Activated CD8-positive, alpha-beta memory T cell treated with anti-CD3 and anti-CD28 coated beads, Interleukin-2, amount 50 U/mL, for 4 hours (primary cell): ENCODE measurements at places on chromosomes 4 and X.

DNA sequence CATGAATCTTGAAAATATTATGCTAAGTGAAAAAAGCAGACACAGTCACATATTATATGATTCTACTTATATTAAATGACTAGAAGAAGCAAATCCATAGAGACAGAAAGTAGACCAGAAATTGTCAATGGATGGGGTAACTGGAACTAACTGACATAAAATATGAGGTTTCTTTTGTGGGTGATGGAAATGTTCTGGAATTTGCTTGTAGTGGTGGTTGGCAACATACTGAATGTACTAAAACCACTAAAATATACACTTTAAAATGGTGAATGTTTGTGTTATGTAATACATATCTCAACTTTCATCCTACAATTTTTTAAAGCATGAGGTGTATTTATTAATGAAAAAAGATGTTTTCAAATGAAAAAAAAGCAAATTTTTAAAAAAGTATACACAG, 14.7 kb downstream of the CNOT6L start:
- no peak for DNase-seq

- DNase-seq = no peak
Observed at GRCh38 chr4:164725066-164725465, 28.9 kb upstream of the SMIM31 start.

- no peak for DNase-seq
Observed at GRCh38 chr4:10635091-10635490, 49.5 kb downstream of the CLNK start.

DNA sequence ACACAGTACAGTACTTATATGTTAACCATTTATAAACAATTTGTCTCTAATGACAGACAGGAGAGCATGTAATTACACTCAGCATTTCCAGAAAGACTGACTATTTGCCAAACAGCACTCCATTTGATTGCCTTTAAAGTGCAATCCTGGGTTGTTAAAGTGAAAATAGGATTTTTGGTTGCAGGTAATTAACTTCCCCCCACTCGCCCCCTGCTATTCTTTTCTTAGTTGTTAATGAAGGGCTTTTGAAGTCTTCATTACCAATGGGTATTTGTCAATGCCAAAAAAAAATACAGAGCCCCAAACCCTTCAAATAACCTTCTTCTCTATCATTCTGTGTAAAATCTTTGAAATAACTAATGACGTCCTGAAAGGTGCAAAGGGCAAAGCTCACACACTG, 825.6 kb downstream of the STPG2 start:
- no peak for DNase-seq
